ENCODE measurements at places on chromosomes 1 and 21.

DNA sequence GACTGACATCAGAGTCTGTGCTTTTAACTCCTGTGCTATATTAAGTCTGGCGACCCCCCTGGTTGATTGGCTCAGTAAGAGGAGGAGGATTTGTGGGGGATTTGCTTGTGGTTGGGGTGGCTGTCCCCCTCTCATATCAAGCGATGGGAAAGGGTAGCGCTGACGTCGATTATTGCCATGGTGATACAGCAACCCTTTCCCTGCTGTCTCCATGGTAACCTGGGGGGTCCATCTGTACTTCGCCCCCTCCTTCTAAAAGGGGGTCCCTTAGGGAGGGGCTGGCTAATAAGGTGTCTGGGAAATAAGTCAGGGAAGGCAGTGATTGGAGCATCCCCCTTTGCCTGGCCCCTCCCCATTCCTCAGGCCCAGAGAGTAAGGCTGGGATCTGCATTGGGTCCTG is 4.7 kb downstream of the FAM229A start:
- DNase-seq: no peak

- DNase-seq: no peak
These were observed 4.4 kb downstream of the DNAJC16 start for GRCh38 chr1:15531003-15531402.

DNA sequence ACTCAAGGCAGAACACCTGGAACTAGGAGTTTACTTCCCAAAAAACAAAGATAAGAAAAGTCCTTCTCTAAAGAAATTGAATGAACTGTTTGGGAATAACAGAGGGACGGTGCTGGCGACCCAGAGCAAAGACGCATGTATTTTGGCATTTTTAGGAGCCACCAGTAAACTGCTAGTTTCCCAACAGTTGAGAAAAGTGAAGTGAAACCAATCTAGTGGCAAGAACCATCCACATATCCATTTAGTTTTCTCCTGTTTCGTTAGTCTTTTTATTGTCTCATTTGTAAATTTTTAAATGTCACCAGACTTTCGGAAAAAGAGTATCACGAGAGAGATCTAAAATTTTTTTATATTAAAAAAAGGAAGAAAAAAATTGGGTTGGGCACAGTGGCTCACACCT is 30.2 kb downstream of the ODF2L start:
- no peak for DNase-seq

DNA sequence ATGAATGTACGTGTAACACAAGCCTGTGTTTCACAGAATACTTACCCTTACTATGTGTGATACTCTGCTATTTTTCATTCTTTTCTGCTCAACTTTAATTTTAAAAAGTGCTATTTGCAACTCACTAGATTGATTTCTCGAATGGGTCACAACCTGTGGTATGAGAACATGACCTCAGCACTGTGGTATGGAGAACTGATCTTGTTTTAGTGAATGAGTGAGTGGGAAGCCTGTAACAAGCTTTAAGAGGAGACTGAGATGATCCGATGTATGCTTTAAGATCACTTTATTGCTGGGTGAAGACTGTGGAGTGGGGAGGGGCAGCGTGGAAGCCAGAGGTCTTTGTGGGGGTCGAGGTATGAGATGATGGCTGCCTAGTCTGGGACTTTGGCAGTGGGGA is 21.6 kb downstream of the MECR start:
- no peak for DNase-seq

DNA sequence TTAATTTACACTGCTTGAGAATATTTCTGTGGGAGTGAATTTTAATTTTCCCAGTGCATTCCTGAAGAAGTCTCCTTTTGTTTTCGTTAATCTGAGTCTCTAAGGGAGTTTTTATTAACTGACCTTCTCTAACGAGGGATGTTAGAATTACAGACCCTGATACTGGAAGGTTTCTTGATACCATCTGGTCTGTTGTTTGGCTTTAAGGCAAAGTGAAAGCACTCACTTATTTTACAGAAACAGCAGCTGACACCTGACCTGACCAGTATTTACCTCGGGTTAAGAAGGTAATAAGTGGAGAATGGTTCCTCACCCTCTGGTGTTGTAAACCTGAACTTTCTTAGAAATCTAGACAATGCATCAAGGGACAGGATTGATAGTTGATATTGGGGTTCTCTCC is 12.4 kb downstream of the CDC14A start:
- no peak for DNase-seq

DNA sequence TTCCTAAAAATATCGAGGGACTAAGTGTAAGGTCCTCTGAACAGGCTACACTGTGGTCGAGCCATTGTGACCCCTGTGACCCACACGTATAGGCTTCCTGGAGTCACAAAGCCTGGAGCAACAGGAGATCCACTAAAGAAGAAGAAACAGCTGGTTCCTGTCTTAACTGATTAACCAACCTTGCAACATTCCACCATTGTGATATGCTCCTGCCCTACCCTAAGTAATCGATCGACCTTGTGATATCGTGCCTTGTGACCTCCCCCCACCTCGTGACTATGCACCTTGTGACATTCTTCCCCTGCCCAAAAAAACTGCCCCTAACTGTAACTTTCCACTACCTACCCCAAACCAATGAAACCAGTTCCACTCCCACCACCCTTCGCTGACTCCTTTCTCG is 304.6 kb upstream of the FAM78B start:
- DNase-seq: no peak

GRCh38 chr1:201213926-201214325 is 23.3 kb downstream of the IGFN1 start:
- no peak for DNase-seq

- DNase-seq: no peak
These were observed 21.6 kb downstream of the NUP210L start for GRCh38 chr1:154133256-154133655.

GRCh38 chr1:200307755-200308066 is 102.1 kb downstream of the ZNF281 start:
- DNase-seq: no peak

DNA sequence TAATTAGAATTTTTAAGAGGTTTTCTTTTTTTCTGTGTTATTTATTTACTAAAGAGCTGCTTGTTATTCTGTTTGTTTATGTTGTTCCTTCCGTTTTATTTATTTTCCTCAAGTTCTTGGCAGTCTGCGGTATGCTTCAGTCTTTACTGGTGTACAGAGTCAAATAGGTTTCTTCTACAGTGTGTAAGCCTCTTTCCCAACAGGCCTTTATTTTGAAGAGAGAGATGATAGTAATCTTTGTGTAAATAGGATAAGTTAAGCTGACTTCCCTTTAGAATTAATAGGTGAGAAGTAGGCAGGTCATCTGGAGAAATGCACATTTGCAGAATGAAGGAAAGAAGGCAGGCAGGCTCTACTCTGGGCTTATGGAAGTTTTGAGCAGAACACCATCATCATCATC is 23.8 kb downstream of the MAST2 start:
- DNase-seq: no peak

DNA sequence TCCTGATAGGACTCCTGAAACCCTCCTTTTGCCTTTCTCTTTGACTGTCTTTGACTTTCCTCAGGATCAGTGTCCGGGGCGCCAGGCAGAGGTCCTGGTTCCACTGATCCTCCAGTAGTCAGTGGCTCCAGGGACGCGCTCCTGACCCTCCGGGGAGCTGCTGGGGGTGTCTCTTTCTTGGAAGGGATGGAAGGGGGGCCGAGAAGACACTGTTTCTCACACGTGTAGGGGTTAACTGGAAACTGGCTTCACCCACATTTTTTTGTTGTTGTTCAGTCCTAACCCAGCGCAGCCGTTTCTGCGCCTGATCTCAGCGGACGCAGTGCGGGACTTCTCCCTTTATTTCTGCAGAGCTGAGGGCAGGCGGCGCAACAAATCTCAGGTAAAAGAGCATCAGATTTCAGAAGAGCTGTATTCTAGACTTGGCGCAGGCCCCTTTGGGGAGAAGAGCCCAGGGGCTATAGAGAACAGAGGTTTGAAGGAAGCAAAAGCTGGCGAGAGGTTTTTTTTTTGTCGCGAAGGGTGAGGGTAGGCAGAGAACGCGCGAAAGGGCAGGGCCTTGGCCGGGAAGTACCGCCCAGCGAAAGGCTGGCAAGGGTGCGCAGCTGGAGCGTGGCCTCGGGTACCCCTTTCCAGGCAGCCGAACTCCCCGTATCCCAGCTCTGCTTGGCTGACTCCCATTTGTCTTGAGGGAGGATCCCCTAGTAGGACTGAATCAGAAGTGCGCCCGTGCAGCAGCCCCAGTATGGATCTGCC is 4.3 kb upstream of the LHX9 start:
- DNase-seq: no peak
